Aortic smooth muscle cell (primary cell): ENCODE measurements at places on chromosomes 2 and 18. TPM values are rescaled to one million over a fixed set of nuclear protein-coding genes. Genes with fewer than 3 reads are reported as not detected.

The CLEC4F gene
- total RNA-seq, result not detected in 2 replicates

The CNRIP1 gene
- total RNA-seq, result 23.8 and 26.1 TPM in 2 replicates

The DNAJC5G gene
- not detected in 2 replicates for total RNA-seq

The MEP1B gene
- total RNA-seq, result not detected in 2 replicates

The GALNT5 gene
- total RNA-seq, result 28.8 and 64.5 TPM in 2 replicates

The SERPINB11 gene
- total RNA-seq, result not detected in 2 replicates

The TWIST2 gene
- total RNA-seq, result 17.8 and 28.1 TPM in 2 replicates
